Cardiac muscle cell (in vitro differentiated cells and primary cell): ENCODE measurements at places on chromosomes 16 and 17.

DNA sequence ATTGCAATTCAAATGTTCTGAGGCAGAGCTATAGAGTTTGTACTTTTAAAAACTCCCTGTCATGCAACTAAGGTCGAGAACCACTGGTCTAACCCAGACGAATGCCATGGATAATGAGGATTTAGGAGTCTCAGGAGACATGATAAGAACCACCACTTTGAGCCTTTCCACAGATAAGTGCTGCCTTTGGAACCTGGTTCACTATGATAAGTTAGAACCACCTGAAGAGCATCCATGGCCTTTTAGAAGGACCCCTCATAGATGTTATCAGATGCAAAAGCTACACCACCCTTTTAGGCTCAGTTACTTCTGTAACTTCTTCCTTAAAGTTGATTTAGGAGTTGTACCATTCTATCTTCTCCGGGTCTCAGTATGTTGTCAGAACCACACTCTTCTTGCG is 350.6 kb upstream of the CCL2 start:
- no peak for DNase-seq

- no peak for DNase-seq
These were observed 70.4 kb upstream of the TANC2 start for GRCh38 chr17:62895320-62896301.

GRCh38 chr17:44807817-44808155 is 22.3 kb downstream of the GJC1 start:
- DNase-seq = no peak

DNA sequence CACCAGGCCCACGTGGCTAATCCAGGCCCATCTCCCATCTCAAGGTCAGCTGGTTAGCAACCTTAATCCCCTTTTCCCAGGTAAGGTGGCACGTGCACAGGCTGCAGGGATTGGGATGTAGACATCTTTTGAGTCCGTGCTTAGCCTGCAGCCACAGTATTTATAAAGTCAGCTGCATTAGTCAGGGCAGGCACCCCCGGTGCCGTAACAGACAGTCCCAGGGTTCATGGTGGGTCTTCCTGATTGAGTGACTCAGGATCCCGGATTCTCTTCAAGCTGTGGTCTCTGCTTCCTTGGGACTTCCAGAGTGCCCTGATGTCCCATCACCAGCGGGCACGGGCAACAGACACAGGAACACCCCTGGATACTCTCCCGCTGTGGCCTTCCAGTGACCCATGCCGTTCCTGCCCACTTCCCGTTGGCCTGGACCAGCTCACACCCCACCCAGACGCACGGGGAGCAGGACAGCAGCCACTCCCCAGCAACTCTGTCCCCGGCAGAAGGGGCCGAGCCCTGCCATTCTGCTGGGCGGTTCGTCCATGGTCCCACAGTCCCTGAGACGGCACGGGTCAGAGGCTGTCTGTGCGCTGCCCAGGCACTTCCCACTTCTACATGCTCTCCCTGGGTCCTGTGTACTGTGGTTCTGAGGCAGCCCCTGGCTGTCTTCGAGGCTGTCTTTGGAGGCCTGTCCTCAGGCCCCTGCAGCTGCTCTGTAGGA is 248.6 kb upstream of the GSE1 start:
- no peak for DNase-seq

GRCh38 chr17:59186850-59187249 is 23.0 kb upstream of the SMG8 start:
- DNase-seq = no peak

- DNase-seq = peak; percentile 33
These were observed 7.8 kb upstream of the RNF213 start for GRCh38 chr17:80252871-80253270.

DNA sequence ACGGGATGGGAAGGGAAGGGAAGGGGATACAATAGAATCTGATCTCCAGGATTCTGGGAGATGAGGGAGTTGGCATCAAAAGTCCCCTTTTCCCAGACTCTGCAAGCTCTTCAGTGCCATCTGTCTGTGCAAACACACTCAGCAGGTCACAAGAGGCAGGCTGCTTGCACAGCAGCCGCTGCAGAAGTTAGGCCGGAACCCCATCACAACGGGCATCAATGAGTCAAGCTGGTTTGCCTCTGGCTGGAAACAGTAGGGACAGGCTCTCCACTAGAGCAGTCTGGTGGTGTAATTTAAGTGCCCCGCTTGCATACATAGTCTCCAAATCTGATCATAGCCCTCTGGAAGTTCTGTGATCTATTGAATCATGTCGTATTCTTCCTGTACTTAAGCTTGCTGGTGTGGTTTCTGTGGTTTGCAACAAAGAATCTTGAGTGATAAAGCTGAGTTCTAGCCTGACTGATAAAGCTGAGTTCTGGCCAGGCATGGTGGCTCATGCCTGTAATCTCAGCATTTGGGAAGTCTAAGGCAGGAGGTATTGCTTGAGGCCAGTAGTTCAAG is 33.7 kb upstream of the KDM8 start:
- DNase-seq = no peak

DNA sequence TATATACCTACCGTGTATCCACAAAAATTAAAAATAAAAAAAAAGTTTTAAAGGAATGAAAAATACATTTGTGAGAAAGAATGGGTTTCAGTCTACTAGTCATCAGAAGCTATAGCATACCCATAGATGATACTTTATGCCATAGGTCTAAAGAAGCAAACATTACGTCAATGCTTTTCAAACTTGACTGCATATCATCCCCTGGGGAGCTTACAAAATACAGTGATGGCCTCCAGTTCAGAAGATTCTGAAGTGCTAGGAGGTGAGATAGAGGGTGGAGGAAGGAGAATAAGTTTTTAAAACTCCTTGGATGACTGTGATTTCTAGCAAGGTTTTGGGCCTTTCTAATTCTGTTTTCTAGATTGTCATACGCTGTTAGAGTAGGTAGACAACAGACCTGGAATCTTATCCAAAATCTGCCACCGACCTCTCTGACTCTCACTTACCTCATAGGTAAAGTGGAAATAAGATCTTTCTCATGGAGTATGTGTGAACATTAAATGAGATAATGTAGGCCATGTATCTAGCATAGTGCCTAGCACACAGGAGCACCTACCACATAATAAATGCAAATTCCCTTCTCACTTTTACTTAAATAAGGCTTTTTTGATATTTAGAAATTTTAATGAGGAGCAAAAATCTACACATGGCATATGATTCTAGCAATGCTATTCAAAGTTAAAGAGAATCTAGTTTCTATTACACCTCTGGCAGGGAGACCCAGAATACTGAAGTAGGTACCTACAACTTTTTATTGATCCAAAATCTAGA is 12.4 kb downstream of the MMD start:
- no peak for DNase-seq

DNA sequence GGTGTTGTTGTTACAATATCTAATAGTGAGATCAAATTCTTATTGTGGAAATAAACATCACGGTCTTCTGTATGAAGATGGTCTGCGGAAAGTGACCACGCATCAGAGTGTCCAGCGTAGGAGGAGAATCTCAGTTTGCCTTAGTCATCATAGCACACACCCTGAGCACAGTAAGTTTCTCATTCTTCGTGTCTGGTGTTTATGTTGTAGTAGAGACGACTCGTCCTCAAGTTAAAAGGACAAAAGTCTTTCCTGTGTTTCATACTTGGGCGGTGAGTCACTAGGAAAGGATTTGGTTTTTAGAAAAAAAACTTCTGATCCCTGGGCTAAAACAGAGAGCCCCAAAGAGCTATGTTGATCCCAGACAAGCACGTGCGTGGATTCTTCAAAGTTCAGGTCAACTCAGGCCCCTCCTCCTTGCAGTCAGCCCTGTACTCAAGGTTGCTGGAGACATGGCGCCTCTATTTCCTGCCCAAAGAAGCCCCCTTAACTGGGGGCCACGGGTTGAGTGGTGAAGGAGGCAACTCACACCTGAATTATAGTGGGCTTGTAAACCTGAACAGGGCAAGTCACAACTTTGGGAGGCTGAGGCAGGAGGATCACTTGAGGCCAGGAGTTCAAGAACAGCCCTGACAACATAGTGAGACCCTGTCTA is 170.4 kb downstream of the ZFHX3 start:
- DNase-seq = no peak

DNA sequence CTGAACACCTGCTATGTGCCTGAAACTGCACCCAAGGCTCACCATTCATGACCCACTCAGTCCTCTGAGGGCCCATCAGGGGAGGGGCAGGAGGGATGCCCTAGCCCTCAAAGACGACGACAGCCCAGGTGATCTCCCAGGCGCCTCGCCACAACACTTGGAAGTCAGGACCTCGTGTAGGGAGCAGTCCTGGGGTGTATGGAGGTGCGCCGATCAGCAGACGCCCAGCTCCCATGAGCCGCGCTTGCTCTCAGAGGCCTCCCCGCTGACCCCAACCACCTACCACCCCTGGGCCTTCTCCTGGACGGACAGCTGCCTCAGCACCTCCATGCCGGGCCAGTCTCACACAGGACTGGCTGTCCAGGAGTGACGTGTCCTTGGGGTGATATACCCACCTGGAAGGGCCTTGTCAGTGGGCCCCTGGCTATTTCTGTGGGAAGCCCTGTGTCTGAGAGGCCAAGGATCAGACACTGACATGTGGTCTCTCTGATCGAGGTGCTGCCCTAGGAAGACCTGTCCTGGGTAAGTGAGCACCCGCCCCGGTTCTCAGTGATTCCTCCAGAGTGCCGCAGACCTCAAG is 26.7 kb downstream of the KDM8 start:
- DNase-seq = no peak

DNA sequence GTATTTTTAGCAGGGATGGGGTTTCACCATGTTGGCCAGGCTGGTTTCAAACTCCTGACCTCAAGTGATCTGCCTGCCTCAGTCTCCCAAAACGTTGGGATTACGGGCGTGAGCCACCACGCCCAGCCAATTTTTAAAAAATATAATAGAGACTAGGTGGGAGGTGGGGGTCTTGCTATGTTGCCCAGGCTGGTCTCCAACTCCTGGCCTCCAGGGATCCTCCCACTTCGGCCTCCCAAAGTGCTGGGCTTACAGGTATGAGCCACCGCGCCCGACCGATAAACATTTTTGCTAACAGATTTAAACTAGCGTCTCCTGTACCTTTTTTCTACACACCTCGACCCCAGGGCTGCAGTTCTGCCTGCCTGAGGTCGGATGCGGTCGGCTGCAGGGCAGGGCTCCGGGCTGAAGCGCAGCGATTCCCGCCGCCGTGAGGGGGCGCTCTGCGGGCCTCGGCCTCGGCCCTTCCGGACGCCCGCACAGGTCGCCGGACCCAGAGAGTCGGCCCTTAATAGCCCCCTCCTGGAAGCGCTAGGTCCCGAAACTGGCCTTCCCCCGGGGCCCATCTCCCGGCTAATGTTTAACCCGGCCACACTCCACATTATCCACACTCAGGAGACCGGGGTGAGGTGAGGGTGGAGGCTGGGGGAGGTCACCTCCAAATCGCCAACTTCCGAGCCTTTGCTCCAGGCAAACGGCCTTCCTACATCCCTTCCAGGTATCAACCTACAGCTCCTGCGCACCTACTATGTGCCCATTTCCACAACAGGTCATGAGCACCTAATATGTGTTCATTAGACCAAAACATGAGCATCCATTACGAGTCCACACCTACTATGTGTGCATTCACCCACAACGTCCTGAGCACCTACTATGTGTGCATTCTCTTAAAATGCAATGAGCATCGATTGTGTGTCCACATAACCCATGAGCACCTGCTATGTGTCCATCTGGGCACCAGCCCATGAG is 2.0 kb upstream of the GLIS2 start:
- DNase-seq = peak; percentile 66

GRCh38 chr17:9911089-9911488 is 6.0 kb upstream of the RCVRN start:
- no peak for DNase-seq
